HCEC 1CT (cell line): ENCODE measurements at places on chromosomes 6 and 20.

DNA sequence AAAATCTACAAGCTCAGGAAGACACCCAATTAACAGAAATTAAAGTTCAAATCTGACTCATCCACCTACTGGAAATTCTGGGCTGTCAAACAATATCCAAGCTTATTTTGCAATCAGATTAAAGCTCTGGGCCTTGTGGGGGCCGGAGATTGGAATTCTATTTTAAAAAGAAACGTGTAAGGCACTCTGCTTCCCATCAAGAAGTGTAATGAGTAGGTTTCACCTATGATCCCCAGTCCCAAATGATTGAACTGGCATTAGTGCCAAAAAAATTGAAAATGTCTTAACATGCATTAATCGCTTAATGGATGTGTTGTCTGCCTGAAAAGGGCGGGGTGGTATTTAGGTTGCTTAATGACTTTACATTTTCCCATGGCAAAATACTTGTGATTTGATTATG is 542.4 kb upstream of the BTBD3 start:
- DNase-seq, result no peak

DNA sequence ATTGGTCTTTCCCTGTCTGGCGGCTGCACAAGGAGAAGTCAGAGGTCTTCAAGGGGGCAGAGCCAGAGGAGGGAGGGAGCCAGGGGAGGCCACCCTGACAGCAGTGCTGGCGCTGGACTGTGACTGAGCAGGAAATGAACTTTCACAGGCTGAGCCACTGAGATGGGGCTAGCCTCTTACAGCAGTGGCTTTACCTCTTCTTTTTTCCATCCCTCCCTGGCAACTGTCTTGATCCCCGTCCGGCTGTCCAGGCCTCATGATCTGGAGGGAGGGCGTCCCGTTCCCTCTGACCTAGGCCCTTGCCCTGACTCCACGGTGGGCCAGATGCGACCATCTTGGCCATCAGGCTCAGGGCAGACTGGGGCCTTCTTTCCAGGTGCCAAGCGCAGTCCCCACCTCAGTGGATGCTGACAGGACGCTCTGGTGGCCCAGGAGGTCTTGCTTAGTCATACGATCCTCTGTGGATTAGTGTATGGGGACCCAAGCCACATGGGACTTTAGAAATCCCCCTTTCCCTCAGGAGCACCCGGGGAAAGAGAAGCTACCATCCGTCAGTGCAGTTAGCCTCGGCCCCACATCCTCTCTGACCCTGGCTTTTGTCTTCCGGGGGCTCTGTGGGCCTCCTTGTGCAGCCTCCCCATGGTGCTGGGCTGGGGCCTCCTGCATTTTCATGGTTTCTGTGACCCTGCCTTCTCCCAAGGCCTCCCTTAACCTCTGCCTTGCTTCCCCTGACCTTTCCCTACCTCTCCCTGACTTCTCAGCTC is 57.4 kb upstream of the CCDC167 start:
- no peak for DNase-seq

DNA sequence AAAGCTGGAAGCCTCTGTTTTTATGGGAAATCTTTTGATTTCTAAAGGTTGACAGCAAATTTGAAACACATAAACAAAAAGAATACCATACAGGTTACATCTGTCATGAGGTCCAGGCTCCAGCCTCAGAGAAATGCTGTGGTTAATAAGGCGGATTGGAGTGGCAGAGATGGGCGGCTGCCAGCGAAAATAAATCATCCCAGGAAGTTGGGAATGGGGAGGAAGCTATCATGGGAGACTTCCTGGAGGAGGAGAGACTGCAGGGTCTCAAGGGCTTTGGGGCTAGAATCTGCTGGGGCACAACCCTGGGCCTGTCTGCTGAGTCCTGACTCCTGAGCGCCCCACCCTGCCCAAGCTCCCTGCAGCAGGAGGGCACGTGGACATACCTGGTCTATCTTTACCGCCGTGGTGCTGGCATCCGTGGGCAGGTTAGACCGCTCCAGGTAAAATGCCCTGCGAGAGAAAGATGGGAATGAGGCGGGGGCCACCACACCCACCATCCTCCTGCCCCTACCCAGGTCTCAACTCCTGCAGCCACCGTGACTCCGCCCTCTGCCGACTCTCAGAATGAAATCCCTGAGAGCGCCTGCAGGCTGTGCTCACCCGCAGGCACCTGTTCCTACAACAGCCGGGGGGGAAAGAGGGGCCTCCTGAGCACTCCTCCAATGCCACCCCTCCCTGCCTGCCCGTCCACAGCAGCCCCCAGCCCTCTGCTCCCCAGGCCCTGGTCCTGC is 197.3 kb downstream of the PREX1 start:
- DNase-seq, result no peak

GRCh38 chr6:152587473-152587872 is 49.7 kb downstream of the SYNE1 start:
- no peak for DNase-seq

- no peak for DNase-seq
Measured at GRCh38 chr6:127102859-127103258, 15.6 kb upstream of the RSPO3 start.

- no peak for DNase-seq
Measured at GRCh38 chr20:32010666-32011065, 428 bp downstream of the CCM2L start.
